ENCODE measurements at places on chromosomes 7 and 10. TPM values are rescaled to one million over a fixed set of nuclear protein-coding genes. Genes with fewer than 3 reads are reported as not detected.

GPR26 gene
- total RNA-seq: not detected

ZNF398 gene
- 4.5 TPM for total RNA-seq

EBLN1 gene
- not detected for total RNA-seq

TSPAN14 gene
- 67.5 TPM for total RNA-seq

EEF1AKMT2 gene
- total RNA-seq: 13.9 TPM

DNA2 gene
- total RNA-seq: 5.3 TPM

IFIT1B gene
- total RNA-seq: not detected

AP5Z1 gene
- total RNA-seq: 19.8 TPM

ECHDC3 gene
- total RNA-seq: 1.8 TPM

ADRA2A gene
- total RNA-seq: 0.18 TPM

NME8 gene
- not detected for total RNA-seq

SFXN2 gene
- 6.4 TPM for total RNA-seq

CPXM2 gene
- 5.1 TPM for total RNA-seq
